Naive thymus-derived CD4-positive, alpha-beta T cell (primary cell): ENCODE measurements at places on chromosomes 5 and 9. TPM values are rescaled to one million over a fixed set of nuclear protein-coding genes. Genes with fewer than 3 reads are reported as not detected.

Gene SPATA9
- total RNA-seq, result not detected

Gene CRHBP
- total RNA-seq, result not detected

Gene TMEM174
- not detected for total RNA-seq

Gene DMGDH
- total RNA-seq, result 0.58 TPM

Gene SLC30A5
- 41.3 TPM for total RNA-seq

Gene PPP3R2
- total RNA-seq, result not detected

Gene SPAAR
- total RNA-seq, result not detected

GRCh38 chr5:151740958-151741373, 17.5 kb downstream of the ATOX1 start:
- no peak for DNase-seq

GRCh38 chr5:66138637-66139317, 5.3 kb upstream of the SREK1 start:
- DNase-seq, result no peak

DNA sequence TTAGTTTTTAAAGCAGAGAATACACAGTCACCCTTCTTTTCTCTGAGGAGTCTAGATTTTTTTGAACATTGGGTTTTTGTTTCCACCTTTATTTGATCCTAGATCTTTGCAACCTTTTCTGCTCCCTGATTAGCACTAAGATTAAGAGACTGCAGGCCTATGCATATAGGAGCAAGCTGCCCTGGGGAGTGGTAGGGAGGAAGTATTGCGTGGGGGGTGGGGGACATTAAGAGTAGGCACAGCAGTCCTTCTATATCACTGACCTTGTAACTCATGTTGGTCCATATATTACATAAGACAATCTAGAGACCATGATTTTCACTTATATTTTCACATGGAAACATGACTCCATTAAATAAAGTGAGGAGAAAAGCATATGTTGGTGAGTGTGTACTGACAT, 149.1 kb downstream of the ADGRV1 start:
- DNase-seq, result no peak

DNA sequence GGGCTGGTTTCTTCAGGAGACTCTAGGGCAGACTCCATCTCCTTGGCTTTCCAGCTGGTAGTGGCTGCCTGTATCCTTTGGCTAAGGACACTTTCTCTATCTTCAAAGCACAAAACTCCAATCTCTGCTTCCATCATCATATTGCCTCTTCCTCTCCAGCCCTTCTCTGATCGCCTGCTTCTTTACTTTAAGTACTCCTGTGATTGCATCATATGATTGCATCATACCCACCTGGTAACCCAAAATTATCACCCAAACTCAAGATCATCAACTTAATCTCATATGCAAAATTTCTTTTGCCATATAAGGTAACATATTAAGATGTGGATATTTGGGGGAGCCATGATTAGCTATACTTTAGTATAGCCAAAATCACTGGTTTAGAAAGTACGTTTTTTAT, 1092.6 kb upstream of the CDH6 start:
- no peak for DNase-seq

- DNase-seq, result no peak
These were observed 69.4 kb downstream of the PPIC start for GRCh38 chr5:122967085-122967484.

DNA sequence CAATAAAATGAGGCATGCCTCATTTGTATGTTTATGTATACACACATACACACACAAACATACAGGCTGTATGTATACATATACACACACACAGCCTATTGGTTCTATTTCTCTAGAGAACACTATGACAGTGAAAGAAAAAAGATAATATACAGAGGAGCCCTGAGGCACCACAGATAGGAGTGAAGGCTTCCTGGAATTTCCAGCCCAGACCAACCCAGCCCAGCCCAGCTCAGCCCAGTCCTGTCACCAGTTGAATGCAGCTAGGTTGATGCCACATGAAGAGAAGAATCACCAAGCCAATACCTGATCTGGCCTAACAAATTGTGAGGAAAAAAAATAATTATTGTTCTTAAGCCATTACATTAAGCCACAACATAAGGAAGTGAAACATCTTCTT, 126.9 kb upstream of the PDE4D start:
- no peak for DNase-seq

GRCh38 chr5:7759951-7760580, 90.9 kb downstream of the CFAP90 start:
- no peak for DNase-seq

DNA sequence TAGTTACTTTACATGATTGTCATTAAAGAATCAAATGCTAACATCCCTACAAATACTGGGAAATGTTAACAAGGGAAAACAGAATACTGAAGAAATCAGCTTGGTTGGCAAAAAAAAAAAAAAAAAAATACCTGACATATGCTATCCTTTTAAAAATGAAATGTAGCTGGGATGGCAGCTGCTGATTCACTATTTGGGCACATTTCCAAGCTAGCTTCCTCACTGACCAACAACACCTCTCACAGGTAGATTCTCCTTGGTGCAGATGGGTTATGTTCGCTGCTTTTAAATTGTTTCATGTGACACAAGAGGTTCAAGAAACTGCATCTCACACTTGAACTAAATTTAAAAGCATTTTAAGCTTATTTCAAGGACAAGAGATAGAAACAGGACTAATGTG, 6.1 kb upstream of the PRUNE2 start:
- no peak for DNase-seq

DNA sequence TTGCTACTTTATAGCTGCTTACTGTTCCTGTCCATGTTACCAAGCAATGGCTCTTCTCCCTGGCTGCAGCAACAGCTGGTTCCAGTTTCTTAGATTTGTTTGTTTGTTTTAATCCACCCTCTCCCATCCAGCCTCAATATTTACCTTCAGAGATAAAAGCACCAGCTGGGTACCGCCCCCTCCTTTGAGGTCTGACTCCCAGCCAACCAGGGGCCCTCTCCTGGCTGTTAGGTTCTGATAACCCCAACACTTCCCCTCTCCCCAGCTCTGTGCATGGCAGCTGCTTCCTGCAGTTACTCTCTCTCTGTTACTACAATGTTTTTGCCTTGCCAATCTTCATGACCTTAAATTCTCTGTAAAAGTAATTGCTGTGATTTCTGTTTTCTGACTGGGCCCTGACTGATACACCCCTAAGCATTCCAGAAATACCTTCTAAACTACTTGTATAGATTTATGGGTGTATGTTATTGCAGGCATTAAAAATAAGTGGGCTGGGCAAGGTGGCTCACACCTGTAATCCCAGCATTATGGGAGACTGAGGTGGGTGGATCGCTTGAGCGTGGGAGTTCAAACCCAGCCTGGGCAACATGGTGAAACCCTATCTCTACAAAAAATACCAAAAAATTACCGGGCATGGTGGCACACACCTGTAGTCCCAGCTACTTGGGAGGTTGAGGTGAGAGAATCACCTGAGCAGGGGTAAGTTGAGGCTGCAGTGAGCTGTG, 2.6 kb upstream of the GCNT1 start:
- DNase-seq, result no peak

- no peak for DNase-seq
These were observed 5.2 kb downstream of the GRAMD2B start for GRCh38 chr5:126428421-126428820.

- DNase-seq, result no peak
These were observed 131.4 kb downstream of the FAM114A2 start for GRCh38 chr5:153907170-153907775.

DNA sequence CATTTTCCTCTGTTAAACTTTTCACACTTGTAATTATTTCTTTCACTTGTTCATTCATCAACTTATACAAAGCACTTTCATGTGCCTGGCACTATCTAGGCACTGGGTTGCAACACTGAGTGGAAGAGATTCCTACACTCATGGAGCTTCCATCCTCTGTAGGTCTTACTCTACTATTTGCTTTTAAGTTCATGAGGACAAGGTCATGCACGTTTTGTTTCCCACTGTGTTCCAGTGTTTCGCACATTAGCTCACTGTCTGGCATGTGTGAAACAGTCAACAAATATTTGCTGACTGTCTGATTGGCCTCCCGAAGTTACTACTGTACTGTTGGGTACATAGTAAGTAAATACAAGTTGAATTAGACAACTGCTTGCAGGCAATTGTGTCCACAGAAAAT, 87.9 kb upstream of the IFNK start:
- DNase-seq, result no peak

DNA sequence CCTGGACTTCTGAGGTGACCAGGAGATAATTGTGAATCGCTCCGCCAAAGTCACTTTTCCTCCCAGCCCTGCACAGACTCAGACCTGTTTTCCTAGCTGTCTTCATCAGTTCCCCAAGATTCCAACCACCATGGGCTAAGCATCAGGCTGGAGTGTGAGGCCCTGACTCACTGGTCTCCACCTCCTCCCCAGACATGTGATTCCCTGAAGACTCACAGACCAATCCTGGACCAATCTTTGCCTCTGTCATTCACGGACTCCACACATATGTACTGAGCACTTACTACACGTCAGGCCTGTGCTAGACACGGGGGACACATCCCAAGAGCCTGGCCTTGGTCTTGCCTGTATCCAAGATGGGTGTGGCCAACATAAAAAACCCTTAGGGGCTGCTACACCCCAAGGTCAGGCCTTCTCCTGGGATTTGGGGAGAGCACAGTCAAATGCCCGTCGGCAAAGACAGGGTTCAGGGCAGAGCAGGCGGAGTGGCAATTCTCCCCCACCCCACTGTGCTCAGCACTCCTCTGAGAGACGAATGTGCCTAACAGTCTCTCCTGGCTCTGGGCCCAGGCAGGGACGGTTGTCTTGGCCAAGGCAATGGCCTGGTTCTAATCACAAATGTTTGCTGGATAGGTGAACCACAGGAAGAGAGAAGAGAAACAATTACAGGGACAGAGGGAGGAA, 11.9 kb downstream of the EEIG1 start:
- no peak for DNase-seq

DNA sequence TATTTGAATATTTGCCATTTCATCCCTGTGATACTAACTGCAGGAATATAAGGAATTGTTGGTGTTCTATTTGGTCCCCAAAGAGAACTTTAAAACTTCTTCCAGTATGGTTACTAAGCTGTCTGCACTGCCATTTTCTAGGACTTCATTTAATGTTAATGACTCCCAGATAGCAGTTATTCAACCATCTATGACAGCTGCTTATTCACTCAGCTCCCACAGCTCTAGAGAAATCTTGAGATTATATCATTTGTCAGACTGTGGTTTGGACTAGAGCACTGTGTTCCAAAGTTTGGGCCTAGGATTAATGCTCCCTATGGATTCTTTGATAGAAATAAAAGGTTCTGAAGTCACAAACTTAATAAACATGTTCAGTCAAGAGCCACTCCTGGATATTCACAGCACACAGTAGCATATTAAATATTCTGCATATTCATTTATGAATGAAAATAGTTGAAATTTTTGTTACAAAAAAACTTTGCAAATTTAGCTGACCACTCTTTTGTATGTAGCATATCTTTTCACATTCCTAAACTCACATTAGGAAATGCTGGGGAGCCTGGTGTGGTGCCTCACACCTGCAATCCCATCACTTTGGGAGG, 173.7 kb downstream of the NFIB start:
- DNase-seq, result no peak

GRCh38 chr9:75017378-75017777, 10.7 kb downstream of the CARNMT1 start:
- DNase-seq, result no peak

DNA sequence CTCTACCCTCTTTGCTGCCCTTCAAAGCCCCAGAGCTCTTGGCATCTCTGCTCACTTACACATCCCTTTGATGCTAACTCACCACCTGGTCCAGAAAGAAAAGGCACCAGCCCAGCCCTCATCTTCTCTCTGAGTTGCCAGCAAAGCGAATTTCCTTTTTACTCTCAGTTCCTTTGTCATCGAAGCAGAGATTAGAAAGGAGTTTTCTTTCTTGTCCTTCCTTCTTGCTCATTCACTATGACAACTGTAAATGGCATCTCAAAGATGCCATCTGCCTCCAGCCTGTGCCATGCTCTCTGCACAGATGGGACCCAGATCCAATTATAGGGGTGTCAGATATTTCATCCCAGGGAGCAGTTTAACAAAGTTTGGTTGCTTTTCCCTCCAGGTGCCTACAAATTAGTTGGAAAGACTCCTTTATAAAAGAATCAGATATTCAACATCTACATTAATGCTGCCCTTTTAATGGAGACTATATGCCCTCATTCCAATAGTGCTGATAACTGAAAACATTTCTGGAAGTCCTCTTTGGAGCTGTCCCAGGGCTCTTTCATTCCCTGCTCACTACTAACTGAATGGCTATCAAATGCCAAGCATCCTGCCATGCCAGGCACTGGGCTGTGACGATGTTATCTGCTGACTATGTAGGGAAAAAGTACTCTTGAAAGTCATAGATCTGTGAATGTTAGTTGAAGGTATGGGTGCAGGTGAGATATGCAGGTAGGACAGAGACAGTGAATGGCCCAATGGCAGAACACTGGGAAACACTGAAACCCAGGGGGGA, 58.9 kb downstream of the SUSD1 start:
- DNase-seq, result no peak

GRCh38 chr9:91705386-91705785, 244.6 kb downstream of the ROR2 start:
- DNase-seq, result no peak

DNA sequence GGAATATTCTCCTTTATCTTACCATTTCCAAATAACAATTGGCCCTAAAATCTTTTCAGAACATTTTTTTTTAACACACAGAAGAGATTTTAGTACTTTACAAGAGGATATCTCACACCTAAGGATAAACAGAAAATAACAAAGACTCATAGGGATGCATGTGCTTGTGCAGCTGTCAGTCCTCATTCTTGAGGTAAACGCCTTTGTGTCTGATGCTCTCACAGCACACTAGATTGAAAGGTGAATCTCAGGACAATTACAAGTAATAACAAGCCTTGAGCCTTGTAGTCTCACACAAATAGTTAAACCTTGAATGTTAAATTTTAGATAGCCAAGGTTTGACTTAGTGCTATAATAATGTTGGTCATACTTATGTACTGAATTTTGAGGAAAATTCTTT, 439.2 kb downstream of the PTPRD start:
- DNase-seq, result no peak

DNA sequence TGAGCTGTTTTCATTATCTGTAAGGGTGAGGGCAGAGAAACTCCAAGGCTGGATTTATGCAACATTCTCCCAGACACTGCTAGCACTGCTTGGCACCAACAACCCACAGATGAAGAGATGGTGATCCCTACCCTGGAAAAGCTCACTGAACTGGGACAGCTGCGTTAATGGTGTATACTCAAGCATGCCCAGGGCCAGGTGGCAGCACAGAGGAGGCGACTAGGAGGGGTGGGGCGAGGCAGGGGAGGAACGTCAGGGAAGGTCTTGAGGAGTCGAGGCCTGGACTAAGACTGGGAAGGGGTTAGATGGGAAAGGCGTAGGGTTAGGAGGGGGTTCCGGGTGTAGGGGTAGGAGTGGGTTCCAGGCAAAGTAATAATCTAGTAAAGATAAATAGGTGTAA, 73.1 kb upstream of the TBC1D9B start:
- DNase-seq, result no peak
